ENCODE measurements at places on chromosomes 3 and 15. TPM values are rescaled to one million over a fixed set of nuclear protein-coding genes. Genes with fewer than 3 reads are reported as not detected.

The PPP1R2 gene
- polyA plus RNA-seq = 21.9 TPM

The LMOD3 gene
- polyA plus RNA-seq = 0.06 TPM

The TNFSF10 gene
- polyA plus RNA-seq = 60.5 TPM

The VIPR1 gene
- 3.6 TPM for polyA plus RNA-seq

The XCR1 gene
- 0.34 TPM for polyA plus RNA-seq

The ITIH3 gene
- 0.88 TPM for polyA plus RNA-seq

The RPL22L1 gene
- polyA plus RNA-seq = 227 TPM

The GOLGA8T gene
- polyA plus RNA-seq = 0.05 TPM

The STAC gene
- 0.20 TPM for polyA plus RNA-seq

The C3orf70 gene
- 1.5 TPM for polyA plus RNA-seq

The ENTPD3 gene
- 4.2 TPM for polyA plus RNA-seq

The TMCO5A gene
- not detected for polyA plus RNA-seq

The NUP210 gene
- 5.7 TPM for polyA plus RNA-seq

The SLC27A2 gene
- polyA plus RNA-seq = 2.0 TPM

The ZPLD1 gene
- not detected for polyA plus RNA-seq

The SHC4 gene
- polyA plus RNA-seq = 0.12 TPM

The PEAK1 gene
- 3.6 TPM for polyA plus RNA-seq

The HCLS1 gene
- 6.4 TPM for polyA plus RNA-seq

The TICRR gene
- 4.4 TPM for polyA plus RNA-seq

The ADIPOQ gene
- 0.20 TPM for polyA plus RNA-seq

The MRPL47 gene
- 45.4 TPM for polyA plus RNA-seq
